ENCODE measurements at places on chromosomes 7 and 10.

GRCh38 chr10:109618301-109618700 is 305.0 kb downstream of the XPNPEP1 start:
- DNase-seq = no peak

DNA sequence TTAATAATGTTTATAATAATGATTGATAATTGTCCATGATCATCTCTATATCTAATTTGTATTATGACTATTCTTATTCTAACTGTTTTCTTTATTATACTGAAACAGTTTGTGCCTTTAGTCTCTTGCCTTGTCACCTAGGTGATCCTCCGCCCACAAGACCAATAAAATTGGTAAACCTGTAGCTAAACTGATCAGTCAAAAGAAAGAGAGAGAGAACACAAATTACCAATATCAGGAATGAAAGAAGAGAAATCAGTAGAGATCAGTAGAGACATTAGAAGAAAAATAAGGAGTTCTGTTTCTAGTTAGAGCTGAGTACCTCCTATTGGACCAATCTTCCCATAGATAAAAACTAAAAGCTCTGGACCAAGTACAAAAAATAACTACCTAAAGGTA is 6.1 kb upstream of the COA1 start:
- no peak for DNase-seq

DNA sequence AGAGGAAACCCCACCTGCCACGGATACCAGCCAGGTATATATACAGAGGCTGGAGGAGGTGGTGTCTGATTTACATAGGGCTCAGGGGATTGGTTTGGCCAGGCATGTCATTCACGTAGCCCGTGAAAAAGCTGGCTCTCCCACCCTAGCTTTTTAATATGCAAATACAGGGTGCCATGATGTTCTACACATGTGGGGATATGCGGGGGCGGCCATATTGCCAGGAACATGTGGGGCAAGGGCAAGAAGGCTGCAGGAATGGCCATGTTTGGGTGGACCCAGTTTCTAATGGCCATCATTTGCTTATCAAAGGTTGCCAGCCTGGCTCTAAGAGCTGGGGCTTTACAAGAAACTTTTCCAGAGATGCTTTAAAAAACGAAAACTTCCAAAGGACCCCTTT is 131.5 kb upstream of the KIF5B start:
- DNase-seq = no peak

GRCh38 chr10:10826125-10826524 is 191.5 kb upstream of the CELF2 start:
- DNase-seq = peak; percentile 97

DNA sequence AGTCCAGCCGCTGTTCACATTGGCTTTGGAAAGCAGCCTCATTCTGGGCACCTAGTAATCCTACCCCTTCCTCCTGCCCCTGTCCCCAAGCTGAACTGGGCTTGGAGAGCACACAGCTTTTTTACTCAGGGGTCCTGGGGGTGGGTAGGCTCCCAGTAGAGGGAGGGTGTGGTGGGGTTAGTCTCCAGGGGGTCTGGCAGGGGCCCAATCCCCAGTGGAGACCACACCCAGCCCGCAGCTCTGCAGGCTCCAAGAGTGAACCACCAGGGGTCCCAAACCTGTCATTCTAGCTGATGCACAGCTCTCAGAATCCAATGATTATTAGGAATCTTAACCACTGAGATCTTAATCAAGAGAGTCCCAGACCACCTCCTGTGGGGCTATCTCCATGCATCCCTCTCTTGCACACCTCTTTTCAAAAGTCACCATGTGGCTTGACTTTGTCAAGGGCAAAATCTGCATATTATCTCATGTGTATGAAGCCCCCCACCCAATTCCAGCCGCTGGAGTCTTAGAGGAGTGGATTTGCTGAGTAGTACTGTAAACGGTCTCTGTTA is 2.7 kb downstream of the HOXA11 start:
- DNase-seq = no peak

DNA sequence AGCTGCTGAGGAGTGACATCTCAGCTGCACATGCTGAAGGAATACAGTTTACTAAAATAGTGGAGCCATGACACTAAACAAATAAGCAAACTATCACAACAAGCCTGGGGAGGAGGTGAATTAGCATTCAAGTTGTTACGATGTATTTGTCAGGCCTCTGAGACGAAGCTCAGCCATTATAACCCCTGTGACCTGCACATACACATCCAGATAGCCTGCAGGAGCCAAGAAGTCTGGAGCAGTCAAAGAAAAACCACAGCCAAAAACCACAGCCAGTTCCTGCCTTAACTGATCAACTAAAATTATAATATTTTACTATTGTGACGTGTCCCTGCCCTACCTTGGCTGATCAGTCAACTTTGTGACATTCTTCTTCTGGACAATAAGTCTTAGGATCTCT is 68.6 kb downstream of the NSUN6 start:
- peak; percentile 51 for DNase-seq

DNA sequence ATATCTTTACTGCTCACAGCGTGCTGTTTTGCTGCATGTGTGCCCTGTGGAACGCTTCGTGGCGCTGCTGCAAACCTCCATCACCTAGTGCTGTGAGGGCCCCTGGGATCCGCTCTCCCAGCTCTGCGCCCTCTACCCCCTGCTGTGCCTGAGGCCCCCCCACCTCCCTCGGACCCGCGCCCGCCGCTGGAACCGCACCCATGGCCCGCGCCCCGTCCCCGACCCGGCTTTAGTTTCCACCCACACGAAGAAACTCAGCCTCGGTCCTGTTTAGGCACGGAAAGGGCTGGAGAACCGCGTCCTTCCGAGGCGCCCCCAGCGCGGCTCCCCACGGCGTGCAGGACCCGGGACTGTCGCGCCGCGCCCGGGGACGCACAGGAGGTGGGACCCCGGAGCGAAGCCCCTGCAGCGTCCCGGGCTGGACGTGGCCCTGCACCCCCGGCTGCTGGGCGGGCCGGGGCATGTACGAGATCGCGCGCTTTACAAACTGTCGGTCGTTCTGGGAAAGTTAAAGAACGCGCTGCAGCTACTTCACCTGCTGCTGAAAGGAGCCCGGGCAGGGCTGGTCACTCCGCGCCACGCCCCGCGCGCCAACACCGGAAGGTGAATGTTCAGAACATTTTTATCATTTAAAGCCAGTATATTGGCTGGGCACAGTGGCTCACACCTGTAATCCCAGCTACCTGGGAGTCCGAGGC is 54.3 kb downstream of the BMS1 start:
- peak; percentile 13 for DNase-seq

- peak; percentile 71 for DNase-seq
Measured at GRCh38 chr10:70722820-70723424, 50.6 kb downstream of the ADAMTS14 start.

GRCh38 chr10:120483651-120484301 is 26.7 kb downstream of the PLPP4 start:
- no peak for DNase-seq

DNA sequence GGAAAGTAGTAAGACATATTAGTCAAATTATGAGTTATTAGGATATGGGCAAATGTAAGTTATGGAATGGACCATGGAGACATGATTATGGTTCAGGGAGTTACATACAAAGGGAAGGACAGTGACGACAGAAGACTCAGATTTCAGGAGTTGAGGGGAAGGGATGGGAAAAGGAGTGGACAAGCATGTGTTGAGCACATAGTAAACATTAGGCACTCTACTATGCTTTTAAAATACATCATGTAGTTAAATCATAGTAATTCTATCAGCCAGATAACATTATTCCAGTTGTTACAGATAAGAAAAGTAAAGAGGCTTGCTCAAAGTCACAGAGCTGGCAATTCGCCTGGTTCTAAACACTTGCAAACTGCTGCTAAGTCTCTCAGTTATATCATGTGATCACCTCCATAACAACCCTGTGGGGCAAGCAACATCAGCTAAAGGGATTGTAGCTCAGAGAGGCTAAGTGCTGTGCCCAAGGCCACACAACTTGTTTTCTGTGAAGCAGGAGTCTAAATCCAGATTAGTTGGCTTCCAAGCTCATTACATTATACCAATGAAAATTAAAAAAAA is 115.2 kb upstream of the MDFIC start:
- peak; percentile 83 for DNase-seq

- DNase-seq = no peak
Measured at GRCh38 chr10:62016623-62017490, 115.4 kb downstream of the ARID5B start.

GRCh38 chr10:125990974-125991373 is 94.6 kb downstream of the FANK1 start:
- DNase-seq = no peak

- DNase-seq = no peak
Measured at GRCh38 chr7:13259930-13260329, 572.5 kb downstream of the ARL4A start.

DNA sequence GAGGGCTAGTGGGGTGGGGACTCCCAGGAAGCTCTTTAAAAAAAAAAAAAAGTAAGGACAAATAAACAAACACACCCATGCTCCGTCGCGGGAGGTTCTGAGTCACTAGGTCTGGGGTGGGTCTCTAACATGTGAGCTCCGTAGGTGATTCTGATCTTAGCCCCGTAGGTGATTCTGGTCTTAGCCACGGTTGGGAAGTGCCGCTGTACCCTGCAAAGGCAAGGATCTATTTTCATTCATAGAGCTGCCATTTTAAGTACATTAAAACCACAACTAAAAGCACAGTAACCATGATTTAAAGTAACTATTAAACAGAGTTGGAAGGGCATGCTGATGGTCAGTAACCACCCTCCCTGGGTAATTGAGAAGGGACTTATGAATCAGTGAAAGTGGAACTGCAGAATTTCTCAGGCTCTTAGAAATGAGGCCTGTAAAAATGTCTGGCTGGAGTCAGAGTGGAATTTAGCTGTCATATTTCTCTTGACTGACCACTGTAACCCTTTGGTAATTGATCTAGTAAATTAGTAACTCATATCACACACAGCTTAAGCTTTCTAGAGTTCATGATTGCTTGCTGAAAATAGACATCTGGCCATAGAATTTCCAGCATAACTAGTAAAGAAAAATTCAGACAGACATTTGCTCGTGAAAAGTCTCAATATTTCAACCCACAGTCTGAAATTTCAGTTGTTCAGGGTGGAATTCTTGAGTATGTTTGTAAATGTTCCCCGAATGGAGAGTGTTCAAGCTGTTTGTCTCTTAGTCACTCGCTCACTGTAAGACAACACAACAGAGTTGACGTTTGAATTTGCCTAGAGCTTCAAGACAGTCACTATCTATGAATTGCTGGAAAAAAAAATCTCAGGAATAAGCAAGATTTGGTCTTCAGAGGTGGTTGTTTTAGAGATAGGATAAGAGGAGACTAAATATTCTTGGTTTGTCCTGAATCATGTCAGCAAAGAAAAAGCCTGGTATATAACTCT is 34.2 kb upstream of the TCF7L2 start:
- peak; percentile 34 for DNase-seq

DNA sequence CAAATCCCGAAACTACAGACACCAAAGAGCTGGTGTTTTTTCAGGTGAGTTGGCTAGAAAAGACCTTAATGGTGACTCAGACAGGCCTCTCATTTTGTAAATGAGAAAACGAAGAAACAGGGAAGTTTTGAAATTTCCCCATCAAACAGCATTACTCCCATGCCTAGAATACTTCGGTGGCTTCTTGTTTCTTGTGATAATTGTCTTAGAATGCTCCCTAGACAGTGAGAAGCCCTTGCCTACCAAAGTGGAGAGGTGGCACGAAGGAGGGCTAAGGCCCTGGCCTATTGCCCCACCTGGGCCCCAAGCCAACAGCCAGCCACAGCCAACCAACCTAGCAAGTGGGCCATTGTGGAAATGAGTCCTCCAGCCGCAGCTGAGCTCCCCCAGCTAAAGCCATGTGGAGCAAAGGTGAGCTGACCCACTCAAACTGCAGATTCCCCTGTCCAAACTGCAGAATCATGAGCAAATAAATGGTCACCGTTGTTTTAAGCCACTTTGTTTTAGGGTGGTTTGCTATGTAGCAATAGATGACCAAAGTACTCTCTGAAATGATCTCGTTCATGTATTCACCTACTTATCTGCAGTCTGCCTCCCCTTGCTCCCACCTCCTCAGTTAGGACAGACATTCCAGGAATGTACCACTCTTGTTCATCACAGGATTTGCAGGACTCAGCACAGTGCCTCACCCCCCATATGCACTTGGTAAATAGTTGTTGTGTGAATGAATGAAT is 97.7 kb upstream of the FGFR2 start:
- DNase-seq = no peak

DNA sequence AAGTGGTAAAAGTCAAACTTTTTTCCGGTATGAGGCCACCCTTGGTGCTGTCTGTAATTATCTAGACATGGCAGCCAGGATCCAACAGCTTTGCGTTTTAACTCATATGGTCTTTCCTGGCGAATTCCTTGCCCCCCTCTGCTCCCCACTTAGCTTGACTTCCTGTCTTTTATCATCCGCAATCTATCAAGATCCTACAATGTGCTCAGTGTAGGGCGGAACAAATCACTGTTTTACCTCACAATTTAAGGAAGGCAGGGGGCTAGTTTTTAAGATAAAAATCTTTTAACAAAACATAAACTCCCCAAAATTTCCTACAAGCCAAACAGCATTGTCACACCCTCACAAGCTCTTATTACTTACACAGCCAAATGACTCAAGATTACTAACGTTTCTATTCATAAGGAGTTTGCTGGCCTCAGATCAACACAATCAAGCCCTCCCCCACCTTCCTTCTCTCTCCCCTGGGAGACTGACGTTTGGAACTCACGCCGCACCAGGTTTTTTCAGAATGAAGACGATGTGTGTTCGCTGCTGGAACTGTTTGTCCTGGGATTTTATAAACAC is 1.3 kb upstream of the CDK14 start:
- peak; percentile 88 for DNase-seq

DNA sequence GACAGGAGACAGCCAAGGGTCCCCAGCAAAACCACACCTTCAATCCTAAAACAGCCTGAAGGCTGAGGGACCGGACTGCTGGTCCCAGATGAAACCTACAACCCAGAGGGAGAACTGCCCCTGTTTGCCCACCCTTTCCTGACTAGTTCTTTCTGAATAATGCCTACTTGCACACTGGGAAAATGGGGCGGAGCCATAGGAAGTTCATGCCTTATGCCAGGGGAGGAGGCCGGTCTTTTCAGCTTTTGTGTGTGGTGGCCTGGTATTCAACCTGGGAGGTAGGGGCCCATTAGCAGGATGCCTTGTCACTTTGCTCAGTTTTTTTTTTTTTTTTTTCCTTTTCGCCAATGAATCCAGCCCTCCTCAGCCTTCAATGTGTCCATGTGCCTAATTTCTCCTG is 20.7 kb downstream of the TOMM7 start:
- no peak for DNase-seq

DNA sequence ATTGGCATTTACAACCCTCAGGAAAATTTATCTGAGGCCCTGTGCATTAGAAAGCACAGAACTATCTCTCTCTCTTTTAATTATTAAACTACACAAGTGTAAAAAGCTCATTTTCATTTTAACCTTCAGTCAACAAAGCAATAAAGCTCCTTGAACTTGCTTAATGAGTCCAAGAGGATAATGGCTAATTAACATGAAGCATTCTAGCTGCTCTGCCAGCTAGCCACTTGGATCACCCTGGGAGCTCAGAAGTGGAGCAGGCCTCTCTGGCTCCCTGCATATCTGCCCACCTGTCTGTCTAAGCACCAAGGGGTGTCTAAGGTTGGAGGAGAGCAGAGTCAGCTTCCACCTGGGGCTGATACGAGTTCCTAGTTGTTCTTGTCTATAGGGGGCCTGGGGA is 56.0 kb upstream of the SLC35G1 start:
- DNase-seq = no peak

GRCh38 chr10:5442065-5442989 is 30.0 kb downstream of the NET1 start:
- peak; percentile 49 for DNase-seq

Measured in amniotic epithelial cell (primary cell).